Left hindlimb (tissue), 1 donor: ENCODE measurements at places on chromosomes 7 and 10.
A peak's percentile ranks its signal among the peaks of the same experiment; 100 is the strongest.

DNA sequence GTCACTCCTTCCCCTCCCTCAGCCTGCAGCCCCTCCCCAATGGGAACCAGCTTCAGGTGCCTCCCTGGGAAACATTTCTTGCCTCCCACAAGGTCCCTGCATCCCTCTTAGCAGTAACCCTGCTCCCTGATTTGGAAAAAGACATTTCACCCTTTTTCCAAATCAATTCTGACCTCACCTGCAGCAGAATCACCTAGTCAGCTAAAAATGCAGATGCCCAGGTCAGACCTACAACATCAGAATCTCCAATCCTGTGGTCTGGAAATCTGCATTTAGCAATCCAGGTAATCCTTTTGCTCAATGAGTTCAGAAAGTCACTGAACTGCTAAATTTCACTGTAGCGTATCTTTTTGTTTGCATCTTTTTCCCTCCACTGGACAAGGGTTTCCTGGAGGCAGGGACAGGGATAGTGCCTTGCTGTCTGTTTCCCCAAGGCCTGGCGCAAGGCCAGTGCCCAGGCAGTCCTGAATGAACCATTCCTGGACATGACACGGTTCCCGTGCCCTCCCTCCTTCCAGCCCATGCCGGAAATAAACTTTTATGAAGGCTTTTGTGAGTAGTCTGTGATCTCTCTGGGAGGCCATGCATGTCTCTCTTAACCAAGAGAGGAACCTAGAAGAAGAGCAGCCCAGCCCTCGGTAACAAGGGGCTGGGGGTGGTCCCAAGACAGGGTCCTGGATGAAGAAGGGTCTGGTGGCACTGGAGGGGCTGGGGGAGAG is 44.0 kb downstream of the COL13A1 start:
- DNase-seq: peak; percentile 67

- DNase-seq: no peak
Measured at GRCh38 chr10:5553400-5554170, 28.8 kb downstream of the CALML3 start.

DNA sequence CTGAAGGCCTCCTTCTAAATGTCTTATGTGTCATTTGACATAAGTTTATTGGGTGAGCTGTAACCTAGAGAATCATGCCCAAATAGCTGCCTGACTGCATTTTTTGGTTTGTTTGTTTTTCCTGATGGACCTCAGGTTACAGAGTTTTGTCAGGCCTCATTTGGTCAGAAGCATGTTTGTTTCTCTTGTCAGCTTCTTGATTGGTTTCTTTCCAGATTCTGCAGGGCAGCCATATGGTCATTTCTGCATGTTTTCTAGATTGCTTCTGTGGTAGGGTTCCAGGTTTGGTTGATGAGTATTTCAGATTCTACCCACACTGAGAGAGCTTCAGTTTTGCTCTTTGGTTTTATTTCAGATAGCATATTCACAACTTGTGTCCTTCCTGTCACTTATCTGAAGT is 28.0 kb downstream of the GLCCI1 start:
- no peak for DNase-seq

DNA sequence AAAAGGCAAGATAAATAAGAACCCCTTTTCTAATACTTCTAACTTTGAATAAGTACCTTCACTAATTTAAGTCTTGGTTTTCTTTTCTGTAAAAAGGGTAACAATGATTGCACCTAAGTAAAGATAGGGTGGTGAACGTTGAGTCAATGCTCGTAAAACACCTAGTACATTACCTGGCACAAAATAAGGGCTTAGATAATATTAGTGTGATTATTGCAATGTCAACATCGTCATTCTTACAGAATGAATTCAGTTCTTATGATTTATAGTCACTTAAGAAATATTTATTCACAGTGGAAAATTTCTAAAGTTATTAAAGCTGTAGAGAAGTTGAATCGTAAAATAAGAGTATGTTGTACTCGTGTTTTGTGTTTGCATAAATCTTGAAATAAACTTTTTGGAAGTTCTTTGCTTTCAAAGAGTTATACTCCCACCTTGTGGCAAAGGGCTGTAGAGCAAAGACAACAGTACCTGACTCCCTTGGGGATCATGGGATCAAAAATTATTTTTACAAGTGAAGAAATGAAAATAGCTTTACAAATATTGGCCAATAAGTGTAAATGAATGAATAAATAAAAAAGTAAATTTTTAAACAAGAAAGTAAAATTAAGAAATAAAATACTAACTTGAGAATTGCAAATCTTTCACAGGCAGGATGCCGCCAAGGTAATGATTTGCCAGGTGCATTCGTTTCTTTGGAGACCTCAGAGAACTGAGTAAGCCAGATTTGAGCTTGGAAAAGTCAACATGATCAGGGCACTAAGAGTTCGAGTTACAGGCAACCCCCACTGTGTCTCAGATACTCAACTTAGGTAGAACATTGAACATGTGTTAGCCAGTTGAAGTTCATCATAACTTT is 285.8 kb upstream of the CACNA2D1 start:
- no peak for DNase-seq

DNA sequence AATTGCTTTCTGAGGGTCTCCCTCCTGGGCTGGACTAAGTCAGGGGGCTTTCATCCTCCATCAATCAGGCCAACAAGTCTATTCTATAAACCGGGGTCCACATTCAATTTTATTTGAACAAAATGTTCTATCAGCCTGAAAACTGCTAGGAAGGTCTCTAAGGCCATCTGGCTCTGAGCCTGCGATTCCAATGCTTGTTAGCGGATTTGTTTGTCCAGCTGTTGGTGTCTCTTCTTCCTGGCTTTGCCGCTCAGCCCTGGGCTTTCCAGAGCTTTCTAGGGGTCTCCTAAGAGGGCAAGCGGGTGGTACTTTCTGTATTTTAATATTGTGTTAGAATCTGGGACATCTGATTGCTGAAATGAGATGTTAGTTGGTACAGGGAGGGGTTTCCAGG is 136.7 kb downstream of the VIPR2 start:
- peak; percentile 54 for DNase-seq

DNA sequence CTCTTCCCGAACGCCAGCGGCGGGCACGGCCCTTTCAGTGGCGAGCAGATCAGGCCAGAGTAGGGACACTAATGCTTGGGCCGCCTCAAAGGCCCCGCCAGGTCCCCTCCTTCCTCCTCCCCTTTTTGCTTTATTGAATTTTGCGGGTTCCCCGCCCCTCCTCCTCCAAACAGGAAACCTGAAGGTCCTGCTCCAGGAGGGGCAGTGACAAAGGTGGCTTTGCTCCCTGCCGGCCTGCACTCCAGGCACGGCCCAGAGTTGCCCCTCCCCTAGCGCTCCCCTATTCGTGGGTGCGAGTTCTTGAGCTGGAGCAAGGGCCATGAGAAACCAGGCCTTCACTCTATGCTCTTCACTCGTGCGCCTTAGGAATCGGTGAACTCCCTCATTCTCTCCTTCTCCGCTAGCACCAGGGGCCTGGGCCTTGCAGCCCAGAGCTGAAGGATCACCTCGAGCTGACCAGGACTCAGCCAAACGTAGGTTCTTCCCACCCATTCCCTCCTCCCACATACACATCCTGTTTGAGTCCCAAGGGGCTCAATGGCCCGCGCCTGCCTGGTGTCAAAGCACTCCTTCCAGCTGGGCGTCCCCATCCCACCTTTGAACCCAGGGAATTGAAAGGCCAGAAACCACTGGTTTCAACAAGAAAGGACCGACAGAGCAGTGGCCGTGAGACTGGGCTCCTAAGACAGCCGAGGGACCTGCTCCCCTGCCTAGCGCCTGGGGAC is 619 bp upstream of the HOXA6 start:
- DNase-seq: no peak

DNA sequence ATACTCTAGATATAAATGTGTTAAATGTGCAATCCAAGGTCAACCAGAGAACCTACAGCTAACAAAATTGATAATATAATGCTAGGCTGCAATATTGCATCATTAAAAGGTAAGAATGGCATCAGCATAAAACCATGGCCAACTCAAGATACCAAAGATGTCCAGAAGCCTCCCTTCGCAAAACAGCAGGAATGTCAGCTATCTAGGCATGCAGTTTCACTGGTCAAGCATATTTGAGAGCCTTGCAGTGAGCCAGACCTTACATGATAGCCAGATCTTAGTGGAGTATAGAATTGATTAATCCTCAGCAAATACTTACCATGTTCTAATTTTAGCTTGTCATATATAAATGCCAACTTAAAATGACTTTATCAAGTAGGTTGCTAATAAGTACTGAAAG is 138.8 kb downstream of the ZEB1 start:
- DNase-seq: no peak

DNA sequence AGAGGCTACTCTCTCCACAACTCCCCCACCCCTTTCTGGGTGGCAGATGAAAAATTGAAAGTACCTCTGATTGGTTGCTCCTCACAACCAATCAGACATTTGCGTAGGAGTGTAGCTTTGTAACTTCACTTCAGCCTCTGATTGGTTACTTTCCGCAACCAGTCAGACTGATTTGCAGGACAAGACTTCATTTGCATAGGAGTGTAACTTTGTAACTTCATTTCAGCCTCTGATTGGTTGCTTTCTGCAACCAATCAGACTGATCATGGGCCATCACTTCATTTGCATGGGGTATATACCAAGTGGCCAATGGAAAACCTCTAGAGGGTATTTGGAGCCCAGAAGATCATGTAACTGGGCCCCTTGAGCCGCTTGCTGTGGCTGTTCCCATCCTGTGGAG is 25.6 kb downstream of the CDNF start:
- no peak for DNase-seq

DNA sequence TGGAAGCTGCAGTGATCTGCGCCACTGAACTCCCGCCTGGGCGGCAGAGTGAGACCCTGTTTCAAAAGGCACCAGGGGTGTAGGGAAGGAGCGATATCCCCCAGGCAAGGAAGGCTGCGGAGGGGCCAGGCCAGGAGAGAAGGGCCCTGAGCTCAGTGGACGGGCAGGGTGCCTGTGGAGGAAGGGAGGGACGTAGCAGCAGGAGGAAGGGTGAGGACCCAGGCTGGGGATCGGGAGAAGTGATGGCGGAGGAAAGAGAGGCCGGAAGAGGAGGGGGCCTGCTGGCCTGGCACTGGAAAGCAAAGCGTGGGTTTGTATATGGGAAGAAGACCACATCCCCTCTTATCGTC is 45.6 kb downstream of the ALOX5 start:
- DNase-seq: peak; percentile 67

DNA sequence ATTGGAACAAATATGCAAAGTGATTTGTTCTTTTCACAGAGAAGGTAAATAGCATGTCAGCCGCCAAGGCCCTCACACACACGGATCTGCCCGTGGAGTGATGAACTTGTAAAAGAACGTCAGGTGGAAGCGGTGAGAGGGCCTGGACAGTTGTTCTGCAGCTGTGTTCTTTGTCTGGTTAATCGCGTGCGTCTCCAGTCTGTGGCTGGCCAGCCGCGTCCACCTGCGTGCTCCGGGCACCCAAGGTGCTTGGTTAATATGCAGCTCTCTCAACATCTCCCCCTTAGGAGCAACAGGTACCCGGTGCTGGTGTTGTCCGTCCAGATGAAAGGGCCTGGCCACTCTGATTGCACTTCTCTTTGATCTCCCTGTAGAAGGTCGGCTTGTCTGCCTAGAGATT is 162.9 kb downstream of the MGMT start:
- DNase-seq: no peak

DNA sequence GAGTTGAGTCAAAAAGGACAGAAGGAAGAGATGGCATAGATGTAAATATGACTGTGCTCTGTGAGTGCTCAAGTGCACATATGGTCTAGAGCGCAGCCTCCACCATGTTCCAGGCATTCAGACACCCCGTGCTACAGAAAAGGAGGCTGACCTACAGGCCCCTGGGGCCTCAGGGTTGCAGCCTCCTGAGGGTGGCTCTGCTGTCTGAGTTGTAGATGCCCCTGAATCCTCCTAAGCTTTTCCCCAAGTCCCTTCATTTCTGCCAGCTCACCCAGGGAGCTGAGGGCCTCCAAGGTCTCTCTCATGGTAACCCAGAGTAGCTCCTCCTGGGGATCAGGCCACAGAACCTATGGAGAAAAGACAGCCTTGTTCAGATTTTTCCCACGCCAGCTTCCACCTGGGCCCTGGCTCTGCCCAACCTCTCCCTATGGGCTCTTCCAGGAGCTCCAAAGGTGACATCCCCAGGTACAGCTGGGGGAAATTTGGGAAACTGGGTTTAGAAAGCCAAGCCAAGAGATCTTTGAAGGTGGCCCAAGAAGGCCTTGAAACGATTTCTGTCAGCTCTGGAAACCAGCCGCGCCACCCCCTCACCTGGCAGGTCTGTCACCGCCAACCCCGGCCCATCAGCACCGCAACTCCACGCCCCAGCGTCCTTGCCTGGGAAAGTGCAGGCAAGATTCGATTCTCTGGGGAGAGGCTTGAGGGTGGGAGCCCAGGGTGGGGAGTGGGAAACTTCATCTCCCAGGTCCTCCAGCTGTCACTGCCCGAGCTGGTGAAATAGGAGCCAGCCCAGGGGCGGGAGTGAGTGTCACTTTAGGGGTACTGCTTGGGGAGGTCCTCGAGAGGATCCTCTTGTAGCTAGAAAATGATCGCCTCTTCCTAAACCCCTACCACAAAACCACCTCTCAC is 2.4 kb downstream of the ZNF467 start:
- no peak for DNase-seq

DNA sequence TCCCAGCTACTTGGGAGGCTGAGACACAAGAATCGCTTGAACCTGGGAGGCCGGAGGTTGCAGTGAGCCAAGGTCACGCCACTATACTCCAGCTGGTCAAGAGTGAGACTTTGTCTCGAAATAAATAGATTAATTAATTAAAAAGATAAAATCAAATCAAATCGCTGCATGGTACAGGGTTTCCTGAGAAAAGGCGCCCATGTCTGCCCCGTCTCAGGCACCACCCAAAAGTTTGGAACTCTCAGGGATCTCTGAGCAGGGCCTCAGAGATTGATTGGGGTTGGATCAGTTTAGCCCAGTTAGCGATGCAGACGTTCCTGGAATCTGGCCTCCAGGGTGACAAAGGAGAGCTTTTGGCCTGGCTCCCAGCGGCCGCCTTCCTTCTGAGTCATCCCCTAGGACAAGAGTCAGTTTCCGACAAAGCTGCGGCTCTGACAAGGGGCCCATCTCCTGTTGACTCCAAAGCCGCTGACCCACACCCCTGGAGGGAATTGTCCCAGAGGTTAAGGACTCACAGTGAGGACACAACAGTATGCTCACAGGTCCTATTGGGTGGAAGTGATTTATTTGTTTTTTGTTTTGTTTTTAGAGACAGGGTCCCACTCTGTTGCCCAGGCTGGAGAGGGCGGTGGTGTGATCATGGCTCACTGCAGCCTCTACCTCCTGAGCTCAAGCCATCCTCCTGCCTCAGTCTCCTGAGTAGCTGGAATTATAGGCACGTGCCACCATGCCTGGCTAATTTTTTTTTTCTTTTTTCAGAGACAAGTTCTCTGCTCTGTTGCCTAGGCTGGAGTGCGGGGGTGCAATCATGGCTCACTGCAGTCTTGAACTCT is 6.8 kb downstream of the ORAI2 start:
- DNase-seq: no peak
